Activated T-helper 1 cell treated with Interleukin-2 at 50 U/mL for 16 hours (primary cell): ENCODE measurements at places on chromosomes 4 and X.
A peak's percentile ranks its signal among the peaks of the same experiment; 100 is the strongest.

- DNase-seq, result no peak
Measured at GRCh38 chr4:127479031-127479622, 153.6 kb upstream of the INTU start.

- DNase-seq, result no peak
Measured at GRCh38 chrX:43664258-43664657, 8.2 kb downstream of the MAOA start.

DNA sequence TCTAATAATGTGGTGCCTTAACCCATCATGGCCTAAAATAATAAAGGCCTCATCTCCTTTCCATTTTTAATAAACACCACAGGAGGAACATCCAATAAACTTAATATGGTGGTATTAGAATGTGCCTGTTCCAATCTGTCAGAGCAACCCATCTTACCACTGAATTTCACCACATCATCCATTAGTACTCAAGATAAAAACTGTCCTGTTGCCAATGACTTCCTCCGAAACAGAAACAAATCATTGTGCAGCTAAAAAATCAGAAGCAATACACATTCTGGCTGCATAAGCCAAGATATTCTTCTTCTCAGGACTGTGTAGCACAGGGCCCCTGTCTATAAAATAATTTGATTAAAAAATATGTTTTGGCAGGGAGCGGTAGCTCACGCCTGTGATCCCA lies 18.5 kb downstream of the TLR10 start:
- DNase-seq, result no peak

- DNase-seq, result peak; percentile 22
Measured at GRCh38 chr4:165378745-165379677, at the start of gene CPE. CPE (plus strand) TSS chr4:165379008; CDS start chr4:165379222, 214 bp downstream.

DNA sequence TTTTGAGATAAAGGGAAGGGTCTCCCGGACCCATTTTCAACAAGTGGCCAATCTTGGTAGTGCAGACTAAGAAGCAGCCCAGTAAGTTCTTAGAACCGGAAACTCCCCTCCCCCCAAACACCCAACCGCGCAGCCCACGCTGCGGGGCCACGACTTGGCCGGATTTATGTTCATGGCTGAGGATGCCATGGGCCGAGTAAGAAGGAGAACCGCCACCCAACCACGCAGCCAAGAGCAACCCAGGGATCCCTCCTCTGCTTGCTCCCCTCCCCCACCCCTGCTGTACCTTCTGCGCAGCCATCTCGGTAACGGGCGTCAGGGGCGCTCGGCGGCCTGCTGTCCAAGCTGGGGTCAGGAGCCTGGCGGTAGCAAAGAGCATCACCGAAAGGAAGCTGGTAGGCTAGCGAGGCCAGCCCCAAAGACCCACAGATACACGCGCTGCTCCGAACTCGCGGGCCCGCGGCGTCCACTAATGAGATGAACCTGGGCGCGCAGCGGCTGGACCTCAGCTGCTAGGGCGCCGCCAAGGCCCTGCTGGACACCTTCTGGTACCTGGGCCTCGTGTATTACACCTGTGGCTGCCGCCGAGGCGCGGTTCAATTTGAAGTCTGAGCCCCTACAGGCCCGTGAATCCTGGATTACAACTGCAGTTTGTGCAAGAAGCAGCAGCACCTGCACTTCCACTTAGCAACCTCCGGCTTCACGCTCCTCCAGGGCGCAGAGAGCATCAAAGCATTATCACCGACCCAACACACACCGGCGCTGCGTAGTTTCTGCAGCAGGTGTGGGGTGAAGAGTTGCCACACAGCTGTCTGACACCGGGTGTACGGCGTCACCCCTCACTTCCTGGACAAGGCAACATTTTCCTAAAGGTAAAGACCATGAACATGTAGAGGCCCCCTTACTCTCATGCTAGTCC lies 63.4 kb downstream of the NUDT10 start:
- peak; percentile 36 for DNase-seq

DNA sequence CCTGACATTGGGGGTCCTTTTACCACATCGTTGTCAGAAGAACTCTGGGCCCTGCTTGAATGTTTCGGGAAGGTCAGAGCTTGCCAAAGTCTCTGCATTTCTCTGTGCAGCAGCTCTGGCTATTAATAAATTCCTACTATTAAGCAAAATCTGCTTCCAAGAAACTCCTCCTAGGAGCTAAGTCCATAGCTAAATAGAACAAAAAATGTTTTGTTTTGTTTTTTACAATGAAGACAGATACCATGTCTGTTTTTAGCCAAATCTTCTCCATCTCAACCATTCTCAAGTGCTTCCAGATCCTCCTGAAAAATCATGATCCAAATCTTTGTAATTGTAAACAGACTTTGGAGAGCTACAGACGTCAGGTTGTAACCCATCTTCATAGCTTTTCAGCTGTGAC lies 161.6 kb downstream of the SPATA18 start:
- no peak for DNase-seq

GRCh38 chr4:3313139-3313538 lies 20.3 kb downstream of the RGS12 start:
- no peak for DNase-seq

GRCh38 chr4:921830-922331 lies 10.2 kb downstream of the GAK start:
- DNase-seq, result no peak

GRCh38 chrX:42276982-42277690 lies 353.8 kb upstream of the CASK start:
- DNase-seq, result no peak

GRCh38 chrX:1536712-1537030 lies 314 bp downstream of the P2RY8 start:
- no peak for DNase-seq

DNA sequence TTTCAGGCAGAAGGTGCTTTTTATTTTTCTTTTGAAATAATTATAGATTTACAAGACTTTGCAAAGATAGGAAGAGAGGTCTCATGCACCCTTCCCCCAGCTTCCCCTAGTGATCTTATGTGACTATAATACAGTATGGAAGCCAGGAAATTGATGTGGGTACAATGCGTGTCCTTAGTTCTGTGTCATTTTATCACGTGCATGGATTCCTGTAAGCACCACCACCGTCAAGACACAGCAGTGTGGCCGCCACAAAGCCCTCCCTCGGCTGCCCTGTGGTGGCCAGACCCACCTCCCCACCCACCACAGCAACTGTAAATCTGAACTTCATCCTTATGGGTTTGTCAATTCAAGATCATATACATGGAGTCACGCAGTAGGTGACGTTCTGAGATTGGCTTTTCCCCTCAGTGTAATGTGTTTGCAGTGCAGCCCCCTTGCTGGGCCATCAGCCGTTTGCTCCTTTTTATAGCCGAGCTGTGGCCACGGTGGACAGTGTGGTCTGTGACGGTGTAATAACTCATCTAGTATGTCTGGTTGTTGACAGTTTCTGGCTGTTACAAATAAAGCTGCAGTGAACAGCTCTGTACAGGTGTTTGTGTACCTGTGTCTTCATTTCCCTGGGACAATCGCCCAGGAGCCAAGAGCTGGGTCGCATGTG lies 10.9 kb upstream of the HTRA3 start:
- no peak for DNase-seq

DNA sequence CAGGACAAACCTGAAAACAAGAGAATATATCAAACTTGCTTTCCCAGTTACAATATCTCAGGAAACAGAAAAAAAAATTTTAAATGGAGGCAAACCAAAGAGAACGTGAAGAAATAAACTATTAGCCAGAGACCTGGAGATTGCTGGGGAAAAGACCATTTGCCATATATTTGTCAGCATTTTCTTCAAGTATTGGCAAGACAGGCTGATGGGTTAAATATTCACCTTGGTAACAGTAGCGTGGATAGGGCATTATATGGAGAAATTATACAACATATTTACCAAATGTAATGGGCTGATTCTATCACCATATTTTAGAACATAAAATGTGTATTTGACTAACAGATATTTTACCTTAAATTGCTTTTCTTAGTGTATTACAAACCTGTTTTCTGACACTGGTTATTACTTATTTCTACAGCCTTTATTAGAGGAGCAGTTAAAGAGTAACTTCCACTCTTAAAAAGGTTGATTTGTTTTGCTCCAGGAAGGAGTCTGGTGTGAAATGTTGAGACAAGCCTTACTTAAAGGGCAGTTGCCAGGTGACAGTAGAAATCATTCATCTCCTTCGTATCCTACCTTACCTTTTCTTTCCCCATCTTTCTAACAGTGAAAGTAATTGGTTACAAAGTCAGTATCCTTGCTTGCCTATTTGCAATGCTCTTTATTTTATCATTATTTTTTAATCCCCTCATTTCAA lies 575.5 kb downstream of the GBA3 start:
- DNase-seq, result no peak

GRCh38 chrX:120680090-120680489 lies 50.2 kb upstream of the C1GALT1C1 start:
- DNase-seq, result no peak

- DNase-seq, result no peak
Measured at GRCh38 chr4:147651563-147651962, 32.4 kb downstream of the PRMT9 start.
